ENCODE measurements at places on chromosomes 2 and 18. TPM values are rescaled to one million over a fixed set of nuclear protein-coding genes. Genes with fewer than 3 reads are reported as not detected.

Gene CLEC4F
- total RNA-seq, result not detected

Gene FAM110C
- 0.06 TPM for total RNA-seq

Gene CYS1
- total RNA-seq, result 0.99 TPM

Gene FBLN7
- 0.42 TPM for total RNA-seq

Gene RBKS
- 7.0 TPM for total RNA-seq

Gene ALPI
- not detected for total RNA-seq

Gene PROKR1
- total RNA-seq, result not detected

Gene KYNU
- 380 TPM for total RNA-seq

Gene OTX1
- 3.5 TPM for total RNA-seq

Gene GRHL1
- total RNA-seq, result 0.79 TPM

Gene LRATD1
- total RNA-seq, result 0.03 TPM

Gene FLACC1
- not detected for total RNA-seq

Gene MOCOS
- 2.7 TPM for total RNA-seq

Gene CAPN13
- total RNA-seq, result 0.15 TPM

Gene C2orf80
- total RNA-seq, result not detected
